ENCODE measurements at places on chromosomes 12 and 14.

DNA sequence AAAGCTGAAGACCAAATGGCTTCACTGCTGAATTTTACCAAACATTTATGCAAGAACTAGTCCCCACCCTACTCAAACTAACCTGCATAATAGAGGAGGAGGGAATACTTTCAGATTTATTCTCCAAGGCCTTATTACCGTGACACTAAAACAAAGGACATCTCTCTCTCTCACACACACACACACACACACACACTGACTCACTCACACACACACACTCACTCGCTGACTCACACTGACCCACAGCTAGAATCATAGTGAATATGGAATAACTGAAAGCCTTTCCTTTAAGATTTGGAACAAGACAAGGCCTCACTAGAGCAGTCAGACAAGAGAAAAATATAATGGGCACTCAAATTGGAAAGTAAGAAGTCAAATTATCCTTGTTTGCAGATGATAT, 1014.1 kb downstream of the TMTC2 start:
- DNase-seq, result no peak

DNA sequence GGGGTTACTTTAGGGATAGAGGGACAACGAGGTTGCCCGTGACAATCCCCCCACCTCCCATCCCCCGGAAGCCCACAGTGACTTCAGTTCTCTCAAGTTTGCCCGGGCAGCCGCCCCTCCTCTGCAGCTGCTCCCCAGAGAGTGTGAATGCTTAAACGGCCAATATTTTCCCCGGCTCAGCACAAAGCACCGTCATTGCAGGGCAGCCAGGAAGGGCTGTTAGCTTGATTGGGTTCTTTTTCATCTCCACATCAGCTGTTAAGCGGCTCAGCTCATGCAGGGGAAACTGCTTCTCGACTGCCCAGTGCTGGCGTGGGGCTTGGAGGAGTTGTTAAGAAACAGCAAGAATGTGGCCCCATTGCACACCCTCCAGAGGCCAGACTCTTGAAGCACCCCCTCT, 120.5 kb upstream of the NCOR2 start:
- DNase-seq, result no peak

DNA sequence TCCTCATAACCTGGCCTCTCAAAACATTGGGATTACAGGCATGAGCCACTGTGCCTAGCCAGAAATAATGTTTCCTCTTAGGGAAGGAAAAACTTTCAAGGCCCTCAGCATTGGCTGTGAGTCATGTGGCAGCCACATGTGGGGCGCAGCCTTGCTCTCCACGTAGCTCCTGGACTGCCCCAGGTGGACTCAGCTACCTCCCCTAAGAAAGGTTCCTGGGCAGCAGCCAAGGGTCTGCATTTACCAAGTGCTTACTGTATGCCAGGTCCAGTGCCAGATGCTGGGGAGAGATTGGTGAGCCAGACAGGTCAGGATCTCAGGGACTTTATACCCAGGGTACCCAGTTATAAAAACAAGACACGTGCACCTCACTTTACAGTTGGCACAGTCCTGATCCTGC, 3.7 kb upstream of the TRPV4 start:
- DNase-seq, result no peak

DNA sequence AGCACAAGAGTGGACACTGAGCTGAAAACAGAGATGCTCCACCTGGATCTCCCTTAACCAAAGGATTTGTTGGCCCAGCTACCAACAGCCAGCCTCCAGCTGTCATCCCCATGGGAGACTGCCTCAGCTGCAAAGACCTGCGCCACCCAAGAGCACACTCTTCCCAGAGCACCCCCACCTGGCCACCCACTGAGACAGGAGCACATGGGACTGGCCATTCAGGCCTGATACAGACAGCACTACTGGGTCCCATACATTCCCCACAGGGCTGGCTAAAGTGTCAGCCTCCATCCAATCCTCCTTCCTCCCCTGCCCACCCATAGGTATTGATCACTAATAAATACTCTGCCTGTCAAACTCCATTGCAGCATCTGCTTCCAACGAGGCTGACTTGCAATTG, 241.5 kb downstream of the BCL11B start:
- DNase-seq, result no peak

DNA sequence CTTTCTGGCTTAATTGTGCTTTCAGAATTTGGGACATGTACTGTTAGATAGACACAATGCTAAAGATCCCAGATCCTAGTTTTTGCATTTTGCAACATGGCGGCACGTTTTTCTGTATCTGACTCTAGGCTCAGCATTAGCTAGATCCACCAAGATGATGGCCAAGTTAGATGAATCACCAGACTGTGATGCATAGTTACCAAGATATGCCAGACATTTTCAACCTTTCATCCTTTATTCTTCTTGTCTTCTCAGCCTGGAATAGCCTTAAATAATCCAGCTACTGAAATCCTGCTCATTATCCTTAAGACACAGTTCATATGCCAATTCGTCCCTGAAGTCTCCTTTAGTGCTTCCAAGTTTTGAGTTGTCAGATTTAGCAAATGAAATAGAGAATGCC, 144.9 kb upstream of the CRY1 start:
- no peak for DNase-seq

DNA sequence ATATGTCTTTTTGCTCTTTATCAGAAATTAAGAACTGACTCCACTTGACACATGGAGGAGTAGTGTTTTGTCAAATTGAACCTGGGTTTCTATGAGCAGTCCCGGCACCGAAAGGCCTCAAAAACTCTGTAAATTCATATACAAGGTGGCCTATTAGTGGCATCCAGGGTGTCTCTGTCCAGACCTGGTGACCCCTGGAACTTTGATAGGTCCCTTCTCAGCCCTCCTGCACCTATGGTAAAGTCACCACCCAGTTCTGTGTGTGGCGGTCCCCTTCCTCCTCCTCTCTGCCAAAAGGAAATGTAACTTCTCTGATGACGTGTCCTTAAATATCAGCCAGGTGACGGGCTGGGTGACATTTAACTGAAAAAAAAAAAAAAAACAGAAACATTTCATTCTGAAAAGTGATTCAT, 204.0 kb upstream of the FOXN3 start:
- DNase-seq, result peak; percentile 32

GRCh38 chr12:95532851-95533250, 18.4 kb downstream of the USP44 start:
- no peak for DNase-seq

GRCh38 chr14:68663385-68664076, 129.3 kb downstream of the ZFP36L1 start:
- DNase-seq, result peak; percentile 50

- DNase-seq, result no peak
Observed at GRCh38 chr14:102462391-102462790, 47.2 kb downstream of the ANKRD9 start.

- no peak for DNase-seq
Observed at GRCh38 chr12:116537101-116537904, 21.9 kb upstream of the MAP1LC3B2 start.

- no peak for DNase-seq
Observed at GRCh38 chr12:86261578-86261977, 5.4 kb upstream of the MGAT4C start.

GRCh38 chr12:88238406-88238805, 96.3 kb downstream of the TMTC3 start:
- no peak for DNase-seq

- no peak for DNase-seq
Observed at GRCh38 chr14:69363055-69363454, 35.0 kb downstream of the ERH start.

- no peak for DNase-seq
Observed at GRCh38 chr12:11667171-11667570, 17.7 kb downstream of the ETV6 start.

DNA sequence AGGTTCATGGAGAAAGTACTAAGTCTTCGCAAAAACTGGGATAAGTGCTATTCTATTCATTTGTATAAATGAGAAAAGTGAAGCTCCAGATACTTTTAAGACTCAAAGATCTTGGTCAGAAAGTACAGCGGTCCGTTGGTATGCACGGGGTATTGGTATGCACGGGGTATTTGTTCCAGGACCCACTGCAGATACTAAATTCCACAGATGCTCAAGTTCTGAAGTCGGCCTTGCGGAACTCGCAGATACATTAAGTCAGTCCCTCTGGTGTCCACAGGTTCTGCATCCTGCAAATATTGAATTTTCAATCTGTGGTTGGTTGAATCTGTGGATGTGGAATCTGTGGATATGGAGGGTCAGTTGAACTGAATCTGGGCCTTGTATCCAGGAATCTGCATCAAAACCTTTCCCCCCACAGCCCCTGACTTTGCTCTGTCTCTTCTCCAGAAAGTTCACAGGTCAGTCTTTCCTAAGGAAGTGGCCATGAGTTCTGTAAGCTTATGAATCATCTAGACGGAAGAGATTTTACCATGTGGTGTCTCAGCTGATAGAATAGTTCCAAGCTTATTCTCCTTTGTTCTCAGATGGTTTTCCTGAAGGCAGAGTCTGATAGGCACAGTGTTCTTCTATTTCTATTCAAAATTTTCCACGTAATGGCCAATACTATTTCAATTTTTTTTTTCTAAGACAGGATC, 274.7 kb downstream of the NEDD1 start:
- DNase-seq, result no peak

GRCh38 chr14:102316338-102316742, 3.2 kb upstream of the ZNF839 start:
- DNase-seq, result no peak

All from stimulated activated CD4-positive, alpha-beta T cell treated with anti-CD3 and anti-CD28 coated beads, Interleukin-1b, Interleukin-23, amount 100 ng/mL, for 24 hours (primary cell).